Right ventricle myocardium inferior (tissue), 1 donor: ENCODE measurements at places on chromosomes 12 and 14.

DNA sequence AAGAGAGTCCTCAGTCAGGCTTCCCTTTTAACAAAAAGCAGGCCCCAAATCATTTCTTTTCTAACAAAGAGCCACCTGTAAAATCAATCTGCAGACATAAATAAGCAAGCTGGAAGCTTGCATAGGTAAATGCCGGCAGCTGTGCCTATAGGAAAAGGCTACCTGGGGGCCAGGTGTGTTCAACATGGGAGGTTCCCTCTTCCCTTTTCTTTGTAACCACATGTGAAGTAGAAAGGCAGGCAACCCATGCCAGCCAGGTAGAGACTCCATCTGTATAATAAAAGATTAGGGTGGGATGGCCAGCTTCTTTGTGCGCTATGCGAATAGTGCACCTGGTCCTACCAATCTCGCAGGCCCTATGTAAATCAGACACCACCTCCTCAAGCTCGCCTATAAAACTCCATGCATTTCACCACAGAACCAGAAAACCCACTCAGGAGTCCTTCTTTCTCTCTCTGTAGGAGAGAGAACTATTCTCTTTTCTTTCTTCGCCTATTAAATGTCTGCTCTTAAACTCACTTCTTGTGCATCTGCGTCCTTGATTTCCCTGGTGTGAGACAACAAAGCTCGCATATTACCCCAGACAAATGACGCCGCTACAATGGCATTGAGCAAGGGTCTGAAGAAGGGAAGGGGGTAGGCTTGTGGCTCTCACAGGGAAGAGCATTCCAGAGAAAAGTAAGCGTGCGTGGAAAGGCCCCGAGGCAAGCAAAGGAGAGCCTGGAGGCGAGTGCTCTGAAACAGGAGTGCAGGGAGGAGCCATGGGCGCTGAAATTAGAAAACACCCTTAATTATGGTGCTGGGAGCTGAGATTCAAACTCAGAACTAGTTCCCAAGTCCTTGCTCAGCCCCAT, 67.2 kb downstream of the TTC9 start:
- no peak for DNase-seq

GRCh38 chr12:12240662-12241340, 26.0 kb downstream of the LRP6 start:
- no peak for DNase-seq

DNA sequence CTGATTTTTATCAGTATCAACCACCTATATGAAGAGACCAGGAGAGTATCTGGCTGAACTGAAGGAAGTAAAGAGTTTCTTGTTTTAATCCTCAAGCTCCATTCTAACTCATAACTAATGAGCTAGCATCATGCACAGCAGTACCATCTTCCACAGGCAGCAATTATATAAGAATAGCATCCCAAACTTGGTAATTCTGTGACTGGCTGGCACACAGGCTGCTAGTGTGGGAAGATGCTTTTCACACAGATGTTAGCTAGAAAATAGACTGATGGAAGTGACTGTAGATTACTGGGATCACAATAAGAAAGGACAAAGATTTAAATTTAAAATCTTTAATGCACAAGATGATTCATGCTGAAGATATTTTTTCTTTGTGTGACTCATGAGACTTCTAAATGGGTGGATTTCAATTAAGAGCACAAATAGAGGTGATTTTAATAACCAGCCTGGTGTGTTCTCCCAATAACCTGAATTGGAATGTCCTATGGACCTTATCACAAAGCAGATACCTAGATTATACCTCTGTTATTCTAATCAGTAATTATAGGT, 417.7 kb upstream of the ATXN7L3B start:
- DNase-seq, result no peak

GRCh38 chr12:105641749-105642148, 311.3 kb downstream of the C12orf75 start:
- DNase-seq, result no peak

DNA sequence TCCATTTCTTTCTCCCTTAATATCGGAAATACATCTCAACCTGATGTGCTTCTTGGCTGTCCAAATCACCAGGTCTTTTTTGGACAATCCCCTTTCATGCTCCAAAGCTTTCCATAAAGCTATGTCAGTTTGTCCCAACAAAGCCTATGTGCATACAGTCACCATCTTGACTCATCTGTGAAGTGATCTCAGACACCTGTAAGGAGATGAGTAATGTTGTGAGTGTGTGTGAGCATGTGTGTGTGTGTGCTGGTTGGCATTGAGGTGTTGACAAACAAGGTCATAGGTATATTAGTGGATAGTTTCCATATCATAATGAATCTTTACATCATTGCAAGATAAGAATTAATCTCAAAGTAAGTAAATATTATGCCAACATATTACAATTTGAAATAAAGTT, 1243.3 kb upstream of the SEL1L start:
- DNase-seq, result no peak

GRCh38 chr14:74645244-74645643, 33.2 kb upstream of the LTBP2 start:
- DNase-seq, result no peak

DNA sequence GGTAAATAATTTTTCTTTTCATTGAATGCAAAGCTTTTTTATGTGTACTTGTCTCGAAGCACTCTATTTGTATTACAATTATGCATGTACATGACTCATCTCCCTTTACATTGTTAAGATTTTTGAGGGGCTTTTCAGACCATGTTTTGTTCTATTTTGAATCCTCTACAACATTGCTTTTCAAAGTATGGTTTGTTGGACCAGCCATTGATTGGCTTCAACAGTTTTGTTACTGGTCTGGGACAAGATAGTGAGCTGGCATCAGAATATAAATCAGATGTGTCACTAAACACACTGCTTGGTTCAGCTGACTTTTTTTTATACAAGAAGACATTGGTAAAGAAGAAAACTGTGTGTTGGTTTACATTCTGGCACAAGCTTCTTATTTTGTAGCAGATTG, 122.3 kb downstream of the MON2 start:
- no peak for DNase-seq

- no peak for DNase-seq
These were observed 11.9 kb downstream of the VRTN start for GRCh38 chr14:74360163-74360562.

- no peak for DNase-seq
These were observed 272.8 kb downstream of the AKAP6 start for GRCh38 chr14:32601906-32602305.
